ENCODE measurements at places on chromosomes 2 and 18.

DNA sequence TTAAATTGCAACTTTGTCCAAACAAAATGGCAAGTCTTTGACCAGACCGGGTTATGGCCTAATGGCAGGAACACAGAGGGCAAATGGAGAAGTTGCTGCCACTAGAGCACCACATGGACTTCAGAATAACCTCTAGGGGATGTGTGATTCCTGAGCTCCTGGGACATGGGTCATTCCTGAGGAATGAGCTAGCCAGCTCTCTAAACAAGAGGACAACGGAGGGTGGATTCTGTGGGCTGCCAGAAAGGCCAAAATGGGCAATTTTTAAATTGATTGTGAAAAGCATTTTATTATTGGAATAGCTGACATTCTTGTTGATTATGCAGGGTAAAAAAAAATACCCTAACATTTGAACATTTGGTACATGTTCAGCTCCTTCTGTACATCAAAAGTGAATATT lies 109.8 kb upstream of the FZD5 start:
- DNase-seq, result no peak

- DNase-seq, result no peak
These were observed 21.8 kb upstream of the RPIA start for GRCh38 chr2:88669482-88670214.

GRCh38 chr2:27627963-27628766 lies 647 bp downstream of the CCDC121 start:
- no peak for DNase-seq

GRCh38 chr2:71721669-71722068 lies 268.3 kb downstream of the DYSF start:
- DNase-seq, result no peak

- DNase-seq, result no peak
These were observed 39.8 kb downstream of the HRH4 start for GRCh38 chr18:24500217-24500616.

DNA sequence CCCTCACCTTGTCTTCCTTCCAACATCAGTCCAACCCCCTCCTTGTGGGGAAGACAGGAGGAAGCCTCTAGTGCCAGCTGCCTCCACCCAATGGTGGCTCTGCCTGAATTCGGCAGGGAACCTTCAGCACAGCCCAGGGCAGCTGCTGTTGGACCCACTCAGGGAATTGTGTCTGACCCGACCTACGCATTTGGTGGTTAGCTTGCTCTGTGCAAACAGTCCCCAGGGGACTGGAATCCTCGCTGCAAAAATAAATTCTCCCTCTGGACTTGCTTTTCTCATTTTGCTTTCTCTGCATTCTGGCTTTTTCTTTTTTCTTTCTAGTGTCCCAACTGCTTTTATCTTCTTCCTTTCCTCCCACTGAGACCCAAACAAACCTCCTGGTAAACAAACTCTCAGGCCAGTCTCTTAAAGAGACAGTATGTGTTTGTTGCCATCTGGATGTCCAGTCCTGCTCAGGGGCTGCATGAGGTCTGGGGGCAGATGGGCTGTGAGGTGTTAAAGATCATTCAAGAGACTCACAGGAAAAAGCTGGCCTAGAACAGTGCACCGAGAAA lies 137.7 kb upstream of the HAAO start:
- no peak for DNase-seq

DNA sequence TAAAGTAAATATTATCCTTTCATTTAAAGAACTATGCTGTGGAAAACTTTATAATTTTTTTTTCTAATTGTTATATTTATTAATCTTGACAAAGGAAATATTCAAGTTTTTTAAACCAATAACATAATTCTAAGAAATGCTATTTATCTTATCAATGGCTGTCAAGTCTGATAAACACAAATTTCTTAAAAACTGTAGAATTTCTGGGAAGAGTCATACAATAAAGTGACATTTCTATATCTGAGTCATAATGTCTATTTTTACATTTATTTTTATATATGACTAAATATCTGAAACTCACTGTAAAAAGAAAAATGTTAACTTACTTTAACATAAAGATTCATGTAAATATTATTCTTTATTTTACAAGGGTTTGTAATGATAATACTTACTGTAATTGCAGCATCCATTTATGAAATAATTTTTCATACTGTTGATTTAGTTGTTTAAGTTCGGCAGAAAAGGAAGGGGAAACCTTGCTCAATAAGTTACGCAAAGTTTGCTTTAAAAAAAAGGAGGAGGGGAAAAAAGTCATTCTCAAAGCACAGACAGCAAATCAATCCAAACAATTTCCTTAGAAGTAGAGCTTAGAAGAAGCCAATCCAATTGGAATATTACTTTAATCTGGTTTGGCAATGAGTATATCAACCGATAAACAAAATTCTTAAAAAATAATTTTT lies 32.4 kb downstream of the ORC2 start:
- DNase-seq, result no peak

- no peak for DNase-seq
These were observed 932.6 kb downstream of the SOCS6 start for GRCh38 chr18:71221405-71221804.

- no peak for DNase-seq
These were observed 100.7 kb downstream of the DTNB start for GRCh38 chr2:25572638-25573037.

DNA sequence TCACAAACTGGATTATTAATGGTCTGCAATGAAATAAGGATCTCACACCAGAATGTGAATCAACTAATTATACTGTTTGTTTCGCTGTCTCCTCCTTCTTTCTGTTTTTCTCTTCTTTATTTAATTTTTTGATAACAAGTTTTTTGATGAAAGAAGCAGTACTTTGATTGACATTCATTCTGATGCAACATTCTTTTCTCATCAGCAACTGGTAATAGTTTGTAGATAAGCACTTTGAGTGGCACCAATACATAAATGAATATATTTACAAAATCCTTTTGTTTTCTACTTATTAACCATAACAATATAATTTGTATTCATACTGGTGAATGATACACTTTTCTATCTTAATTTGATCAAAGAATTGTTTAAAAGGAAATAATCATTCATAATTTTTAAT lies 115.3 kb upstream of the FAM117B start:
- DNase-seq, result no peak

DNA sequence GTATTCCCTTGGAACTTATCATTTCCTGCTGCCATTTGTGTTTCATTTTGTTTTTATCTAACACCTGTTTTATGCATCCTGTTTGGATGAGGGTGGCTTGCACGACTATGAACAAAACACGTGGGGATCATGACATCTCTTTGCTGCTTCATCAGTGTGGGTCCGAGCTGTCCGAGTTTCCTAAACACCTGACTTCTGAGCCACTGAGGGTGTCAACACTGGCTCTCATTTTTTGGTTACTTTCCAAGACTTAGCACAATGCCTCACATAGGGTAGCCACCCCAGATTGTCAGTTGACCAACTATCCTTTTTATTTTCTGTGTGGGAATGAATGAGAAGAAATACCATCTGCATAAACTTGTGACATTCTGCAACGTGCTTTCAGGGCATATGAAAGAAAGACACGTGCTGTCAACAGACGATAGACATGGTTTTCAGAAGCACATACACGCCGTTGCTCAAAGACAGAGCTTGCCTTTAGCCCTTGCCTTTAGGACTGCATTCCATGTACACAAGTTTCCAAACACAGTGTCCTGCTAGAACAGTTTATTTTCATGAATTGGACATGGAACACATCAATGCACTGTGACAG lies 166.7 kb downstream of the MYT1L start:
- DNase-seq, result no peak

DNA sequence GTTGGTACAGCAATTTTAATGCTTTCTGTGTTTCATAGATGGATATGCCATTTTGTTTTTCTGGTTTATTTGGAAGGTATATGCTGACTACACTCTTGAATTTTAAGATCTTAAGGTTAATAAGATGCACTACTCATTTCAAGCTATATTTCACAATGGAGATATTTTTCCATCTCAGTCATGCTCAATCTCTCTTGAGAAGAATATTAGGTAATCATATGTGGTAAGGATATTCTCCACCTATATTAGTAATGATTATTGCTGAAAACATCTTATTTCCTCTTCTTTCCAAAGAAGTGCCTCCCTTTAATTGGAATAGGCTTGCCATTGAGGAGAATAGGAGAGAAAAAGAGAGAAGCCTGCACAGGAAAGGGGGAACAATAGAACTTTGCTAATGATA lies 40.1 kb downstream of the EPB41L3 start:
- DNase-seq, result no peak

- DNase-seq, result no peak
These were observed 5.2 kb upstream of the DNAJB2 start for GRCh38 chr2:219273937-219274336.

DNA sequence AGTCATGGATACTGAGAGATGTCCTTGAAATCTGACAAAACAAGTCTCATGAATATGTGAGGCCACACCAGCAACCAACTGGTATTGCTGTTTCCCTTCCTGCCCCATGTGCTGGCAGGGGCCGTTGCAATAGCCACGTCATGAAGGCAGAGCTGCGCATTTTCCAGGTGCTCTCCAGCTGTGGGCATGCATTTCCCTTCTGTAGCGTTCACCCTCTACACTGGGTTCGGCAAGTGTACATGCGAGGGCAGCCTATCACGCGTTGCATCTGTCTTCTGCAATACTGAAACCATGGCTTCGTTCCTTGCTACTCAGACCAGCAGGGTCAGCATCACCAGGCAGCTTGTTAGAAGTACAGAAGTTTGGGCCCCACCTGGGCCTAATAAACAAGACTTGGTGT lies 17.4 kb downstream of the ARL4C start:
- DNase-seq, result no peak

DNA sequence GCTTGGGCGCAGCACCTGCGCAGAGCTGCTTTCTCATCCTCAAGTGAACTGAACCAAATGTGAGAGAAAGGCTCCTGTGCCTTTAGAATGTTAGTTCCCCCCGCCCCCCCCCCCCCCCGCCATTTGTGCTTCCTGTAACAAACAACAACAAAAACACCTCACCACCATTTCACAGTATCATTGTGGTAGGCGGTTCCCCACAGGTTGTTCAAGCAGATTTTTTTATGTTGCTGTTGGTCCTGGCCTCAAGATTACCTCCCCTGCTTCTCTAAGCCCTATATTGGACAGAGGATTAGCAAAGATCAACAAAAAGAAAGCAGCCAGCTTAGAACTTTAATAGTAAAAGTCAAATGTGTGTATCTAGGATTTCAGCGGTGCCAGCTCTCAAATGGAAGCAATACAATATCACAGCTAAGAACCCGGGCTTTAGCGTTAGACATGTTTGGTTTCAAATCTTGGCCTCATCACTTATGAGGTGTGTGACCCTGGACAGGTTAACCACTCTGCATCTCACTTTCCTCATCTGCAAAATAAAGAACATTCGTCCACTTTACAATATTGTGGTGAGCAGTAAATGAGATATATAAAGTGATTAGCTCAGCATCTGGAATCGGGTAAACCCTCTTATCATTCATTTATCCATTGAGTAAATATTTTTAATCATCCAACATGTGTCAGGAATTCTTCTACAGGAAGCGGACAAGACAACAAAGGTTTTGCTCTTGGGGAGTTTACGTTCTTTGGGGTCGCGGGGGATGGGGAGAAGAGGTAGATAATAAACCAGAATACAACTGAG lies 84.6 kb downstream of the KCTD18 start:
- no peak for DNase-seq

GRCh38 chr2:162126111-162126519 lies 25.9 kb downstream of the GCG start:
- no peak for DNase-seq

DNA sequence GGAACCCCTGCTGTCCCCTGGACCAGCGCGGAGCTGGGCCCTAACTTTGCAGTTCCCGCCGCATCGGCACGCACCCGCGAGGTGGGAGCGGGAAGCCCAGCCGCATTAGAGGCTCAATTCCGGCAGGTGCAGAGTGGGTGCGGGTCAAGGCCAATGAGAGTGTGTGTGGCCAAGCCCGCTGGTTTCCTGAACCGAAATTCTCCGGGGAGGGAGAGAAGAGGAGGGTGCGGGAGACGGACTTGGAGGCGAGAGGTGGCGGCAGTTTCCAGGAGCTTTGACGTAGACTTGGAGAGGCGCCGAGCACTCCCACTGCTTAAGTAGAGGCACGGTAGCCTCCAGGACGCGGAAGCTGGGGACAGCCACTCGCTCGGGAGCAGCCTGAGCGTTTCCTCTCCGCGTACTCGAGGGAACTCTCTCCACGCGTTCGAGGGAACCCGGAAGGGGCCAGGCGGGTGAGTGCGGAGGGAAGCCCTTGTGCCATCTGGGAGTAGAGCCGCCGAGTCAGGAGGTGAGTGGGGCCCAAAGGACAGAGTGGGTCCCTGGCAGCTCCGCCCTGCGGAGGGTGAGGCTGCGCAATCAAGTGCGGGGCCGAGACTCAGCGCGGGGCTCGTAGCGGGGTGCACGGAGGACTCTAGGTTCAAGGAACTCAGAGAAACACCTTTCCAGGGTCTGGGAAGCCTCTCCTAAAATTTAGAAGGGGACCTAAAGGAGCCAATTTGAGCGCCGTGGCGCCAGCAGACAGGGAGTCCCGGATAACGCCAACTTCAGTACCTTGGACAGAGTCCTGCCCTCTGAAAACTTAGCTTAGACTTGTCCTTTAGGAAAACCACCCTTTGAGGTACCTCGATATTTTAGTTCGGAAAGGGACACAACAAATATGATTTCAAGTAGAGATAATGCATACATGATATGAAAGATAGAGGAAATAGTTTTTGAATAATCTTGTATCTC lies at the start of gene FAM237A:
Gene FAM237A (plus strand): TSS at position 413 of the 951 bp plus-strand sequence. CDS start 1,750 bp downstream, outside the sequence.
- no peak for DNase-seq

DNA sequence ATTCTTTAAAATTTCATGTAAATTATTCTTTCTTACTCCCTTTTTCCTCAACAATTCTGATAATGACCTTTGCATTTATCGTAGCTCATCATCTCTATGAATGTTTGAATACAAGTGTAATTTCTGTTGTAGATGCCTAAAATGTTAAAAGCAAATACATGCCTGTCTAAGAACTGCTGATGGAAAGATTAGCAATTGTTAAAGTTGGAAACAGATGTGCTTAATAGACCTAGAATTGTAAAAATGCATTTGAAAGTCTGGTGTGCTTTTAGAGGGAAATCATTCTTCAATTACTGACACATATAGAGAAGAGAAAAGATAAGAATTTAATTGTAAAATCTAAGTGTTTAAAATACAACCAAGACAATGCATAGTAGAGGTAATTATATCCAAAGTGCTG lies 50.4 kb downstream of the CCDC102B start:
- no peak for DNase-seq

GRCh38 chr2:49811502-49811901 lies 657.2 kb upstream of the FSHR start:
- DNase-seq, result no peak

DNA sequence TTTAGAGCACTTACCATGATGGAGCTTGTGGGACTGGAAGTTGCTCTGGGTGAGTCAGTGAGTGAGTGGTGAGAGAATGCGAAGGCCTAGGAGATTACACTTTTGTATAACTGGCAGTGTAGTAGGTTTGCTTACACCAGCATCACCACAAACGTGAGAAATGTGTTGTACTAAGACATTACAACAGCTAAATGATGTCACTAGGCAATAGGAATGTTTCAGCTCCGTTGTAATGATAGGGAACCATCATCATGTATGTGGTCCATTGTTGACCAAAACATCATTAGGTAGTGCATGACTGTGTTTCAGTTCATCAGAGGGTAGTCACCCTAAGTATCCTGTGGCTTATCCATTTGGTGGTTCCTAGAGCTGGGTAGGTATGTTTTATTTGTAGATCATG lies 11.9 kb downstream of the ZNF407 start:
- DNase-seq, result no peak
